ENCODE measurements at places on chromosomes 16 and 17.
A peak's percentile ranks its signal among the peaks of the same experiment; 100 is the strongest.

GRCh38 chr16:55701442-55702319 lies 45.9 kb downstream of the SLC6A2 start:
- DNase-seq, result peak; percentile 22

DNA sequence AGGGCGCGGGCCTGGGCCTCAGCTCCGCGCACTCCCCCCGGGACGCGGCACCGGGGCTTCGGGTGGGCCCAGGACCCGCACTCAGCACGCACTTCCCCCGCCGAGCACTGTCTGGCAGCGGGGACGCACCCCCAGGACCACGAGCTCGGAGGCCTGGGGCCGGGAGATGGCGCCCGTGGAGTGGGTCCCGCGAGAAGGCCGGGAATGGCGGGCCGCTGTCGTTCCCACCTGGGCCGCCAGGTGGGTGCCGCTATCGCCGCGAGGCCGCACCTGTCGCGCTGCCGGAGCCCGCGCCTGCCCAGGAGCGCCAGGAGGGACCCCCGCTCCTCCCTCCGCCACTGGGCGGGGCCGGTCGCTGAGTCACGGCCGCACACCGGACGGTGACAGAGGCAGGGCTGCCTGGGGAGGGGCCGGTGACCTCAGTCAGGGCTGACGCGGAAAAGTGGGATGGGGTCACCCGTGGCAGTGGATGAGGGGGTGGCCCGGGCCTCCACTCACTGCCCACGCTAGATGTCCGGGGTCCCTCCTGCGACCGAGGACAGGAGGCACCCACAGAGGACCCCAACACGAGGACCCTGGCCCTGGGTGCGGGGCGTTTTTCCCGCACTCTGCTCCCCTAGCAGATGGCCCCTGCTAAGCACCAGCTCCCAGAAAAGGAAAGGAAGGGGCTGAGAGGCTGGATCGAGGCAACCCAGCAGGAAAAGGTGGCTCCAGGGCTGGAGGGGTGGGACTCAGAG lies 6.9 kb upstream of the ACTG1 start:
- peak; percentile 68 for DNase-seq

GRCh38 chr17:51091635-51092034 lies 29.0 kb downstream of the SPAG9 start:
- no peak for DNase-seq

- DNase-seq, result no peak
These were observed 2.5 kb downstream of the CD300C start for GRCh38 chr17:74543406-74543805.

DNA sequence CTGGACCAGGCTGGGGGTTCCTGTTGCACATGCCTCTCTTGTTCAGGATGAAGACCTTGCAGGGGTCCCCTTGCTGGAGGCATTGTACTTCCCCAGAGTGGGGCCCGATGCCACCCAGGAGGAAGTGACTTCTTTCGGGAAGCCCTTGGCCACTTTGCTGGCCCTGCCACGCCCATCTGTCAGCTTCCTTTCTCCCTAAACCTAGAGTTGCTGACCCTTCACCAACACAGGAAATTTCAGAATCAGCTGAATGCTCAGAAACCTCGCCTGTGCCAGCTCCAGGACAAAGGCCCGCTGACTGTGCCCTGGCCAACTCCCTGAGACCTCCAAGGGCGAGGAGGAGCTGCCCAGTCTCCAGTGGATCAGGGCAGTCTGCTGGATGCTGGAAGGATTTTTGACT lies 26.7 kb downstream of the WNT9B start:
- DNase-seq, result no peak

- DNase-seq, result no peak
These were observed 132.6 kb upstream of the CACNG5 start for GRCh38 chr17:66702106-66702936.

GRCh38 chr17:50003911-50004310 lies 8.9 kb upstream of the DLX3 start:
- no peak for DNase-seq

DNA sequence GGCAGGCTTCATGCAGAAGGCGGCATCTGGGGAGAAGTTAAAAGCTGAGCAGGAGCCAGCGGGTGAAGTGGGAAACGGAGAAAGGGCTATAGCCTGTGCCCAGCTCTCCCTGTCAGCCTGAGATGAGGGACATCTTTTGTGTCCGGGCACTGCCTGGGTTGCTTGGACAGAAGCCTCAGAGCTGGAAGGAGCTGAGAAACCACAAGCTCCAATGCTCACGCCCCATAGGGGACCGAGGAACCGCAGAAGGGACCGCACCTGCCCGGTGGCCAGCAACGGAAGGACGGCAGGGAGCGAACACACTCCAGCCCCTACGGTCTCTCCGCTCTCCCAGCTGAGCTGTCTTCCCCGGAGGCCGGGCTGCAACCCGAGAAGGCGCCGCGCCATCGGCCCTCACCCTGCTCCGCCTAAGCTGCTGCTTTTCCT lies 175.8 kb downstream of the NPIPB11 start:
- no peak for DNase-seq

- DNase-seq, result no peak
These were observed 42.7 kb upstream of the CPNE2 start for GRCh38 chr16:57049678-57050077.

GRCh38 chr16:14529010-14529669 lies 100.9 kb downstream of the PARN start:
- peak; percentile 50 for DNase-seq

DNA sequence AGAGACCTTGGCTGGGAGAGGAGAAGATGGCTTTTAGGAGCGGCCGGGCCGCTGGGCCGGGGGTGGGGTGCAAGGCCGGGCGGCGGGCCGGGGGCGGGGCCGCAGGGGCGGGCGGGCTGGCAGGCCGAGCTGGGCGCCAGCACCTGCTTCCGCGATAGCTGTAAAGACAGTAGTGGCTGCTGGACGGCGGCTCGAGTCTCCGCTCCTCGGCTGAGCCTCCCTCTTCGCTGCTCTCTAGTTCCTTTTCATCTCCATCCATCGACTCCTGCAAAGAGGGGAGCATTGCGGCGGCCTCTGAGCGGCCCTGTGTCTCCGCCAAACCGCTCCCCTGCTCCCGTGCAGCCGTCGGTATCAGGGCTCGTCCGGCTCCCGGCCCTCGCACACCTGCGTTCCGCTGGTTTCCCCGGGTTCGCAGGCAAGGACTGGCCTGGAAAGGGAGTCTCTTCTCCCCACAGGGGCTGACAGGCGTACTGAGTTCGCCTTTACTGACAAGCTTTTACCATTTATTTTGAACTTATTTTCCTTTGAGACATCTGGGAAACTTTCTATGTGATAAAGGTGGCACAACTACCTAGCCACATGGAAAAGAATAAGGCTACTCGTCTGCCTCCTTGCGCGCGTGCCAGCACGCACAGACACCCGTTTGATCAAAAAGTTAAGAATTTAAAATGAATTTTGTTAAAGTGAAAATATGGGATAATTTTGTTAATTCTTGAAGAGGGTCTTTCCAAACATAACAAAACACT lies at the start of gene C17orf75:
C17orf75 (minus strand) TSS at position 317 of the 746 bp plus-strand sequence; CDS start at position 283, 34 bp downstream.
- peak; percentile 85 for DNase-seq

- no peak for DNase-seq
These were observed 1.4 kb downstream of the NT5M start for GRCh38 chr17:17304521-17304985.

DNA sequence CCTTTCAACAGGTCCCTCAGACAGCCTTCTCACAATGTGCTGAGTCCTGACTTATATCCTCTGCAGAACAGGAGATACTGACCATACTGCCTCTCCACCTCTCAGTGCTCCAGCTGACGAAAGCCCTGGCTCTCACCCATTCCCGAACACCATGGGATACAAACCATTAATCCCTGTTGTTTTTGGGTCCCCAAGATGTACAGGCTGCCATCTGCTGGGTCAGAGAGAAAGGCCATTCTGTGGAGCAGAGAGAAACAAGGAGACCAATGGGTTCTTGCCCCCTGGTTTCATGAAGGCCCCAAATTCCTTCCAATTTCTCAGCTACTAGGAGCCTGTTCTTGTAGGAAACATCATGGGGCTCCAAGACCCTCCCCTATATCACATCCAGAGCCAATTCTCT lies 3.0 kb downstream of the ERN2 start:
- DNase-seq, result no peak

DNA sequence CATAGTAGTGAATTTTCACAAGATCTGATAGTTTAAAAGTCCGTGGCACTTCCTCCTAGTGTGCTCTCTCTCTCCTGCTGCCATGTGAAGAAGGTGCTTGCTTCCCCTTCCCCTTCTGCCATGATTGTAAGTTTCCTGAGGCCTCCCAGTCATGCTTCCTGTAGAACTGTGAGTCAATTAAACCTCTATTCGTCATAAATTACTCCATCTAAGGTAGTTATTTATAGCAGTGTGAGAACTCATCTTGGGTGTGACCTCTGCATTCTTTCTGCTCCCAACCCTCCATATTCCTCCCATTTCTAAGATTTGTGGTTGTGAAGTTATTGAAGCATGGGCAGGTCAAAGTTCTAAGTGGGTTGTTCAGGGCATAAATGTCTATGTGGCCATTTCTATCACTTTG lies 62.1 kb upstream of the ADAMTS18 start:
- DNase-seq, result no peak

DNA sequence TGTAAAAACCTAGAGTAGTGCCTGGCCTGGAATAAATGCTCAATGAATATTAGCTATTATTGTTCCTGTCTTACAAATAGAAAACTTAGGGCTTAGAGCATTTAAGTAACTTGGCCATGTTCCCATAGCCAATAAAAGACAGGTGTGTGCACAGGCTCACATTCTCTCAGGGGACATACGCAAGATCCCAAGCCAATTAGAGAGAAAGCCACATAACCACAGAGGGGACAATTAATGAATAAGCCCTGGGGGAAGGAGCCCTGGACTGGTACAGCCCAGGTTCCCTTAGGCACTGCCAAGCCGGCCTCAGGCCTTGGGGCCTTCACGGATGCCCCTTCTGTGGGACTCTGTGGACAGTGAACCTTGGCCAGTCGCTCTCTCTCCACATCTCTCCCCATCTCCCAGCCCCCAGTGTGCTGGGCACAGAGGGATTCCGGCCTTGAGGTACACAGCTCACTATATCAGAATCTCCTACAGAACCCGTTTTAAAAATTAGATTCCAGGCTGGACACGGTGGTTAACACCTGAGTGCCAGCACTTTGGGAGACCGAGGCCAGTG lies 27.3 kb upstream of the ABCC12 start:
- no peak for DNase-seq

GRCh38 chr17:37820313-37820994 lies 75.6 kb upstream of the HNF1B start:
- DNase-seq, result no peak

GRCh38 chr17:39740357-39741111 lies 2.8 kb downstream of the GRB7 start:
- DNase-seq, result no peak

DNA sequence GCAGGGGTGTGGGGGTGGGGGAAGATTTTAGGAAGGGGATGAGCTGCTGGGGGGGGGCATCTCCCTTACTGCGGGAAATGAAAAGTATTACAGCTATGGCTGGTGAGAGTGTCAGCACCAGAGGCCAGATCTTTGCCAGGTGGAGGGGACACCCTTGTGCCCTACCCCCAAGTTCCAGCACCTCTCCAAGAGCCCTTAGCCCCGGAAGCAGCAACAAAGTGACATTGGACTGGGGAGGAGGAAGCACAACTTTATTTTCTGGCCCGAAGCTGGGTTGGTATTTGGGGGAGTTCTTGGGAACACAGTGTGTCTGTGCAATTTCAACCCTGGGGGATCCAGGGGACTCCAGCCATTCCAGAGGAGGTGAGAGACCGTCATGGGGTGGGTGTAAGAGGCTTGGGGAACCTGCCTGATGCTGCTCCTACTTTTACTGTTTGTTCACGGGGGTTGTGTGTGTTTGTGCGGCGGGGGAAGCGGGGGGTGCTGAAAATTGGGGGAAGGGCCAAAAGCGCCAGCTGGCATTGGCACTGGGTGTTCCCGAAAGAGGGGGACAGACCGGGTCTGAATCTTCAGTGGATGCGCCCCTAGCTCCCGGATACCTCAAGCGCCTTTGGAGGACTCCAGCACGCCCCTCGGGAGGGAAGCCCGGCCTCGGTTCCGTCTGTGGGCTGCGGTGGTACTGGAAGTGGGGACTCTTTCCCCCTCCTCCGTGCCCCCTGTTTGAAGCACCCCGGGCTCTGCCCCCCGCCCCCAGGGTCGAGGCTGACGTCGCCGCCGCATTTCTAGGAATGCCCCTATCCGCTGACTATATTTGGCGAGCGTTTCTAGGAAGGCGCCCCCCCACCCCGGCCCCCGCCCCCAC lies 230.3 kb downstream of the MRTFB start:
- DNase-seq, result peak; percentile 26

DNA sequence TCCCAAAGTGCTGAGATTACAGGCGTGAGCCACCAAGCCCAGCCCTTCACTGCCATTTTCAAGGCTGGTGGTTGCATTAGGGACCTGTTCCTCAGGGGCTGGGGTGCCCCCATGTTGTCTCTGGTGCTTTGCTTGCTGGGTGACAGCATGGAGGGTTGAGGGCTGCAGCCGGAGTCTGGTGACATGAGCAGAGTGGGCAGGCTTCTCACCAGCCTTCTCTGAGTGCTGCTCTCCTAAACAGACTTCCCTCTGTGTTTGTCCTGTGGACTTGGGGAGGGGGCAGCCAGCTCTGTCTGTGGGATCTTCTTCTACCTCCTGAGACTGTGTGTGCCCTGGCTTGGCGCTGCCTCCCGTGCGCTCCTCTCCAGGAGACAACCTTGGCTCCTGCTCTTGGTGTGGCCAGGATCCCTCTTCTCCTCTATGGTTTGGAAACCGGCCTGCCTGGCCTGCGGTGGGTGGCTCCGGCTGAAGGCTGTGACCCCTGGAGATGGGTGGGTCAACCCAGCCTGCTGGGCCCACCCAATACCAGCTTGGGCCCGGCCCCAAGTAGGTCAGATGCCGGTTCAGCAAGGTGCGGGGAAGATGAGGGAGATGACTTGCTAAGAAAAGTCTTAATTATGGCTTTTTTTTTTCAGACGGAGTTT lies 72.1 kb downstream of the PDPK1 start:
- no peak for DNase-seq

DNA sequence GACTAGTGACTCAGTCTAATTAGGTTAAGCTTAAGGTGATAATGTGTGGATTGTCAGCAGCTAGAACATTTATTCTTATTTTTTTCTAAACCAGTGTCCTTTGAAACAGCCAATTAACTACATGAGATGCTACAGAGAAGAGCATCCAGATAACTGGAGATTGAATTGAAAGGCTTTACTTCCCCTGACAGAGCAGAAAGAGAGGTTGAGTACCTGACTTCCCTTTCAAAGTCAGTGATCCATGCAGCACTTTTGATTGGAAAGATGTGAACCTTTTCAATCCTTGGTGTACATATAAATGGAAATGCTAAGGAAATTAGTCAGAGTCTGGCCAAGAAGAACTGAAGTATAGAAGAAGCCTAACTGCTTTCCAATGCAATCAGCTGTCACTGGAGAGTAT lies 653.8 kb downstream of the CDH8 start:
- no peak for DNase-seq
